Ovary (tissue), 10 donors: ENCODE measurements at places on chromosomes 16 and 17. TPM values are rescaled to one million over a fixed set of nuclear protein-coding genes. Genes with fewer than 3 reads are reported as not detected.

- no peak for DNase-seq
- peaks cover 6% of the 10 kb centered on the region for H3K4me1 ChIP-seq
- H3K27ac ChIP-seq, result no peak overlapping the region
- no peaks in the 10 kb centered on the region for H3K27me3 ChIP-seq
- H3K36me3 ChIP-seq, result no peaks in the 10 kb centered on the region
- no peak overlapping the region for H3K4me3 ChIP-seq
Observed at GRCh38 chr17:81885869-81886548, 5.4 kb downstream of the ALYREF start.

DNA sequence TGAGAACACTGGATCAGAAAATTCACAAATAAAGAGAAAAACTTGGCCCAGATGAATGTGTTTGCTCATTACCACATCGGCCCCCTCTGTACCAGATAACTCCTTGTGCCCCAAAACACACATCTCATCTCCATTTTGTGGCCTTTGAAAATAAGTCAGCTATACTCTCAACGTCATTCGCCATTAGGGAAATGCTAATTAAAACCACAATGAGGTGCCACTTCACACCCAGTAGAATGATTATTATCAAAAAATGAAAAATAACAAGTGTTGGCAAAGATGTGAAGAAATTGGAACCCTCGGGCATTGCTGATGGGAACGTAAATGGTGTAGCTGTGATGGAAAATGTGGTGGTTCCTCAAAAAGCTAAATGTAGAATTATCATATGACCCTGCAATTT is 34.6 kb upstream of the AKTIP start:
- H3K4me1 ChIP-seq, result no peaks in the 10 kb centered on the region
- H3K4me3 ChIP-seq, result no peak overlapping the region
- no peak overlapping the region for H3K27ac ChIP-seq
- no peaks in the 10 kb centered on the region for H3K27me3 ChIP-seq

DNA sequence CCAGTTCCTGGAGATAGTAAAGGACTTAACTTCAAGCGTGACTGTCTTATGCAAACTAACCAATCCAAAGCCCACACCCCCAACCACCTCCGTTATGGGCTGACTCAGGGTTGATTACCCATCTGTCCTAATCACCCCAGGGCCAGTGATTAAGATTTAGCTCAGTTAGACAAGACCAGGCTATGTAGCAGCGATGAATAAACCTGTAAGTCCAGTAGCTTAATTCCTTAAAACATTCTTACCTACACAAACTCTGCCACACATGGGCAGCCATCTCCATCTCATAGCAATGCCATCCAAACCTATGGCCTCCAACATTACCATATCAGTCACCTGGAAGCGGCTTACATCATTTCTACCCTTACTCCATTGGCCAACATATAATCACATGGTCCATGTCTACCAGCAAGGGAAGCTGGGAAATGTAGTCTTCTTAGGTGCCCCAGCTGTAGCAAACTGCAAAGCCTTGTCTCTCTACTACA is 266.7 kb downstream of the SHISA9 start:
- no peak overlapping the region for H3K4me3 ChIP-seq
- H3K36me3 ChIP-seq, result no peaks in the 10 kb centered on the region
- H3K27ac ChIP-seq, result no peak overlapping the region
- H3K4me1 ChIP-seq, result no peaks in the 10 kb centered on the region

- DNase-seq, result no peak
- no peaks in the 10 kb centered on the region for H3K4me1 ChIP-seq
- no peak overlapping the region for H3K27ac ChIP-seq
Observed at GRCh38 chr16:1651094-1651973, 26.7 kb upstream of the JPT2 start.

- no peaks in the 10 kb centered on the region for H3K27me3 ChIP-seq
- no peak overlapping the region for H3K27ac ChIP-seq
- no peaks in the 10 kb centered on the region for H3K36me3 ChIP-seq
- H3K4me1 ChIP-seq, result no peaks in the 10 kb centered on the region
Observed at GRCh38 chr17:79892457-79893241, 53.4 kb upstream of the CBX4 start.

MMP15 gene
- total RNA-seq, result 2.6 TPM

ZSCAN10 gene
- not detected for total RNA-seq

HOXB4 gene
- total RNA-seq, result 3.0 TPM

DNA sequence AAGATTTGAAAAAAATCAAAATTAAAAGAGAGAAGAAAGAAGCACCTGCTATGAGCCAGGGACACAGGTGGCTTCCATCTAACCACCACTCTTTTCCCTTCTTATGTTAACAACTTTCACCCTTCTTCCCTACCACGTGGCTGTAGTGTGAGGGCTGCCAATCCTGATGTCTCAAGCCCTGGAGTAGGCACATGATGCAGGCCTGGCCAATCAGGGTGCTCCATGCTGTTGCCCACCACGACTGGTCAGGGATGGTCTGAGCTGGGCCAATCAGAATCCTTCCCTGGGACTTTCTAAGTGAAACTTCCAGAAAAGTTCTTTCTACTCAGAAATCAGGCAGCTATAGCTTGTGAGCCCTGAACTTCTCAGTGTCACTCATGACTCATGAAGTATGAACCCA is 140.7 kb downstream of the SDK2 start:
- H3K27me3 ChIP-seq, result no peaks in the 10 kb centered on the region
- no peak overlapping the region for H3K27ac ChIP-seq

GRCh38 chr16:11253995-11254912 is 1.8 kb downstream of the SOCS1 start:
- no peak for DNase-seq
- H3K27me3 ChIP-seq, result no peaks in the 10 kb centered on the region
- no peaks in the 10 kb centered on the region for H3K36me3 ChIP-seq
- H3K4me1 ChIP-seq, result peaks cover 6% of the 10 kb centered on the region
- H3K27ac ChIP-seq, result peak overlapping the region; percentile 82
- peak overlapping the region; percentile 87 for H3K4me3 ChIP-seq

ACSM2A gene
- not detected for total RNA-seq

TMEM106A gene
- 22.2 TPM for total RNA-seq

- peaks cover 6% of the 10 kb centered on the region for H3K4me1 ChIP-seq
- DNase-seq, result no peak
- no peaks in the 10 kb centered on the region for H3K36me3 ChIP-seq
- no peak overlapping the region for H3K4me3 ChIP-seq
Observed at GRCh38 chr17:8212312-8213180, 2.2 kb upstream of the AURKB start.

DNA sequence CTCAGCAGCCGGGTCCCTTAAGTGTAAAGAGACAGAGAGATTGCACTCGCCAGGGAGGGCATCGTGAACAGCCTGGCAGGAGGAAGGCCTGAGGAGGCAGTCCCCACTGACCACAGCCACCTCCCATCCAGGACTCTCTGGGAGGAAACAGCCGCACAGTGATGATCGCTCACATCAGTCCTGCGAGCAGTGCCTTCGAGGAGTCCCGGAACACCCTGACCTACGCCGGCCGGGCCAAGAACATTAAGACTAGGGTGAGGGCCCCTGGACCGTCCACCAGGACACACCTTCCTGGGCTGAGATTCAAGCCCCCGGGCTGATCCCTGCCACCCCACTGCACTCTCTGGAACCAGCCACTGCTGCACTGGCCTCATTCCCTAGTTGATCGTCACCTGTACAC is 14.0 kb downstream of the BTBD17 start:
- no peak overlapping the region for H3K27ac ChIP-seq
- H3K4me3 ChIP-seq, result no peak overlapping the region
- no peaks in the 10 kb centered on the region for H3K27me3 ChIP-seq

SMTNL2 gene
- 3.7 TPM for total RNA-seq

CSH1 gene
- not detected for total RNA-seq

CES5A gene
- total RNA-seq, result not detected

DNA sequence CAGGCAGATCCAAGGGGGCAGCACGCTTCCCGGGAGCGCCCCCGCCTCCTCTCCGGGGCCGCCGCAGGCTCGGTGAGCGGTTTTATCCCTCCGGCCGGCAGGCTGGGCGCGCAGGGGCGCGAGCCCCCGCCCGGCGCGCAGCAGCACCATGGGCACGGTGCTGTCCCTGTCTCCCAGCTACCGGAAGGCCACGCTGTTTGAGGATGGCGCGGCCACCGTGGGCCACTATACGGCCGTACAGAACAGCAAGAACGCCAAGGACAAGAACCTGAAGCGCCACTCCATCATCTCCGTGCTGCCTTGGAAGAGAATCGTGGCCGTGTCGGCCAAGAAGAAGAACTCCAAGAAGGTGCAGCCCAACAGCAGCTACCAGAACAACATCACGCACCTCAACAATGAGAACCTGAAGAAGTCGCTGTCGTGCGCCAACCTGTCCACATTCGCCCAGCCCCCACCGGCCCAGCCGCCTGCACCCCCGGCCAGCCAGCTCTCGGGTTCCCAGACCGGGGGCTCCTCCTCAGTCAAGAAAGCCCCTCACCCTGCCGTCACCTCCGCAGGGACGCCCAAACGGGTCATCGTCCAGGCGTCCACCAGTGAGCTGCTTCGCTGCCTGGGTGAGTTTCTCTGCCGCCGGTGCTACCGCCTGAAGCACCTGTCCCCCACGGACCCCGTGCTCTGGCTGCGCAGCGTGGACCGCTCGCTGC is 832 bp downstream of the CDK5R1 start:
- H3K36me3 ChIP-seq, result no peaks in the 10 kb centered on the region
- peak overlapping the region; percentile 41 for H3K4me3 ChIP-seq
- peak; percentile 55 for DNase-seq

ITGA2B gene
- total RNA-seq, result 2.4 TPM

TSPAN10 gene
- 0.78 TPM for total RNA-seq

SMIM5 gene
- total RNA-seq, result 0.51 TPM

- no peak for DNase-seq
- H3K36me3 ChIP-seq, result no peaks in the 10 kb centered on the region
- H3K27ac ChIP-seq, result no peak within 1 kb of the TSS
- H3K4me1 ChIP-seq, result no peaks in the 10 kb centered on the region
Observed at GRCh38 chr16:1333149-1333812, at the start of gene BAIAP3. BAIAP3 (plus strand) TSS chr16:1333645; CDS start chr16:1338550, 4,905 bp downstream.
